Cerebellum (tissue), 4 donors: ENCODE measurements at places on chromosomes 12 and 14. TPM values are rescaled to one million over a fixed set of nuclear protein-coding genes. Genes with fewer than 3 reads are reported as not detected.

GRCh38 chr14:70836946-70837345 lies 27.6 kb upstream of the MAP3K9 start:
- DNase-seq: no peak

DNA sequence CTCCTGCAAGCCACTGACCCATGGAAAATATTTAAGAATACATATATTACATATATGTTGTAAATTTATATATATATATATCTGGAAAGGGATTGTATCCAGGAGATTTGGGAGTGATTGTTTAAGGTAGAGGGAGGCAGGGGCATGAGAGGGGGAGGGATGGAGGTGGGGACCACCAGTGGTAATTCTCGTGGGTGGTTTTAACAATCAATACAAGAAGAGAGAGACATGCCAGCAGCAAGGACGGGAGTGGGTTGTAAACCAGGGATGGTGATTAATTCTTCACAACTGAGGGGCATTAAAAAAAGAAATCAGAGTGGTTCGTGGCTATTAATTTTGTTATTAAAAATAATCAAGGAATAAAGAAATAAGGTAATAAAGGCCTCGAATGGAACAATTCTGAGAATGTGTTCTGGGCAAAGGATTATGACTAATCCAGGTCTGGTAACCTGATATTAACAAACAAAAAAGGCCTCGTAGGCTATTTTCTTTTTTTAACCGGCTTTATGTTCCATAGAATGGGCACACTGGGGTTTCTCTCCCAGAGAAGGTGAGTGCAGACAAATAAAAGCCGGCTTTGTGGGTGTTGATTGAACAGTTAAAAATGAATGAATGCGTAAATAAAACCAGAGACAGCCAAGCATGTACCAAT lies 8.3 kb upstream of the RTL1 start:
- DNase-seq: no peak

DNA sequence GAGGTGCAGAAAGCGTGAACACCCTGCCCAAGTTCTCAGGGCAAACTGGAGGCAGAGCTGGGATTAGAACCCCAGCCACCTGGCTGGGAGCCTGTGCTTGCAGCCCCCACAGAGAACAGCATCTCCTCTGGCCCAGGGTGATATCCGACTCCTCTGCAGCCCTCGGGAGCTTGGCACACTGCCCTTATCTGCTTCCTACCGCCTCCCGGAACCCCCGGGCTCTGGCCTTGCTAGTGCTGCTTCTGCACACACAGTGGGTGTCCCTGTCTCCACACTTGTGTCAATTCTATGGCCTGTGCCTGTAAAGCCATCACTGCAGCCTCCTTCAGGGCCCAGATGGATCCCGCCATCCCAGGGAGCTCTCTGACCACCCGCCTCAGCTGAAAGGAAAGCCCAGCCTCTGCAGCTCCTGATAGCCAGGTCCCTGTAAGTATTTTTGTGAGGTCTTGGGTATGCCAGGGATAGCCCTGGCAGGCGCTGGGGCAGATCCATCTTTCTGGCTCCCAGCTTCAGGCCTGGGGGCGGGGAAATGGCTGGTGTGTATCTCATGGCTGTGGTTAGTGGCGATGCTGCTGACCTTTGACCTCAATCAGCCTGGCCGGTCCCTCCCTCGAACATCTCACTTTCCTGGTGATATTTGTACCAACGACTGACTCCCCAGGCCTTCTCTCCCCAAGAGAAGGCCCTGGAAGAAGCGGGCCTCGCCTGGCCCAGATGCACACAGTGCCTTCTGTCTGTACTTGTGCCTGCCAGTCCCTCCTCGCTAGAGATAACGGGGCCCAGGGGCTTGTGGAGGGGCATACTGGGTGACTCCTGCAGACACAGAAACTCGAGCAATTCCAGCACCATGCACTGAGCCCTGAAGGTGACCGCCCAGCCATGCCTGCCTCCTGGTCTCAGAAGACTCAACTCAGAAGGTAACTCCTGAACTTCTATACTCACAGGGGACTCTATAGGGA lies 183.8 kb downstream of the CALM1 start:
- no peak for DNase-seq

DNA sequence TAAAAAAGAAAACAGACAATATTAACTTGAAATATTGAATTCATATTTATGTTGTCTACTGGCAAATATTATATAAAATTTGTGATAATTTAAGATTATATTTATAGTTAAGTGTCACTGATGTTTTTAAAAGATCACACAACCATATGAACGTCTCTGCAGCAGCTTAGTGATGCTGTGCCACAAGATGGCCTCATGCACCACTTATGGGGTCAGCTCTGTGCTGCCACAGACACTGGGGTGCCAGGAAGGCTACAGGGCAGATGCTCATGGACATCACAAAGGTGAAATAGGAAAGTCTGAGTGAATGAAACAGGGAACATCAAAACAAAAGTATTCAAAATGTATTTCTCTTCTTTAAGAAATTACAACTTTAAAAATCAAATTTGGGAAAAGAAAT lies 13.1 kb downstream of the ATXN3 start:
- DNase-seq: no peak

DNA sequence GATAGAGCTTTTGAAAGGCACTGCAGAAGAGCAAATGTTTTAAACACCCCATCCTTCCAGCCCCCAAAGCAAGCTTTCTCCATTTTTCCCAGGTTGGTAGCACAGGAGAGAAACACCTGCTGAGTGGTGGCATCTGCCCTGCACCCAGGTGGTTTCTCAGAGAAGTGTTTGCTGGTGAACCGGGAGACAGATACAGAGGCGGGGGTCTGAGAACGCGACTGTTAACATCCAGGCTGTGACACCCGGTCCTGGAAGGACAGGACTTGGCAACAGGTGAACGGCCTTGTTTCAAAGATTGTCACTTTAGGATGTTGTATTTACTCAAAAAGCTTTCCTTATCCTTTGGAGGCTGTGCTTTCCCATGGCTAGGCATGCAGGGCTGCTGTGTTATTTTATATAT lies 18.5 kb downstream of the MMAB start:
- DNase-seq: no peak

C3AR1 gene
- 1.8 TPM for total RNA-seq

STRN3 gene
- total RNA-seq: 84.0 TPM
